Naive thymus-derived CD4-positive, alpha-beta T cell (primary cell): ENCODE measurements at places on chromosomes 11 and 22.
A peak's percentile ranks its signal among the peaks of the same experiment; 100 is the strongest.

GRCh38 chr11:31449040-31449439, 60.4 kb downstream of the IMMP1L start:
- DNase-seq, result no peak

DNA sequence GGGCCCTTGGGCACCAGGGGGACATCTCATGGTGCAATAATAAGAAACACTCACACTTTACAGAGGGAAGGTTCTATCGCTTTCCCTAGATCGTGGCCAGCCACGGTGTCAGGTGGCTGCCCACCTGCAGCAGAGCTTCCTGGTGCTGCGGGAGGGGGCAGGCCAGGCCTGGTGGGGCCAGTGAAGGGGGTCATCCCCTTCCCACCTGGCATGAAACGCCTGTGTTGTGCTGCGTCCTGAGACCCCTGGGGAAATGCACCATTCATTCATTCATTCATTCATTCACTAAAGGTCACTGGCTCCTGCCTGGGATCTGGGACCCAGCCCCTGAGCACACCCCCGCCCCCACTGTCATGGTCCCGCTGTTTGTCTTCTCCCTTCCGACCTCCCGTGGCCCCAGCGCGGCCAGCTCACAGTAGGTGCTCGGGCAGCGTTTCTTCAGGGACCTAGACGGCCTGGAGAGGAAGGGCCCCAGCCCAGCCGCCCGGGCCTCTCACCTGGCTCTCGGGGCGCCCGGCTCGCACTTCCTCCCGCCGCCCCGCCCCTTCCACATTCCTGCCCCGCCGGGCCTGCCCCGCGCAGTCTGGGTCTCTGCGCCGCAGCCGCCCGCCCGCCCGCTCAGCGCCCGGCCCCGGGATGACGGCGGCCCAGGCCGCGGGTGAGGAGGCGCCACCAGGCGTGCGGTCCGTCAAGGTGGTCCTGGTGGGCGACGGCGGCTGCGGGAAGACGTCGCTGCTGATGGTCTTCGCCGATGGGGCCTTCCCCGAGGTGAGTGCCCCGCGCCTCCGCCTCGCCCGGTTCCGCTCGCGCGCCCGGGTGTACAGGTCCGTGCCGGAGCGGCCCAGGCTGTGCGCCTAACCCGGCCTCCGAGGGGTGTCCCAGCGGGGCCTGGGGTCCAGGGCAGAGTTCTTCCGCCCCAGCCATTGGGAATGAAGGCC, at the start of gene RHOD:
TSS of gene RHOD (plus strand) at position 581 of the 938 bp plus-strand sequence. CDS start at position 637, 56 bp downstream.
- DNase-seq, result peak; percentile 26

GRCh38 chr11:250740-251299, 14.0 kb downstream of the PSMD13 start:
- peak; percentile 87 for DNase-seq

DNA sequence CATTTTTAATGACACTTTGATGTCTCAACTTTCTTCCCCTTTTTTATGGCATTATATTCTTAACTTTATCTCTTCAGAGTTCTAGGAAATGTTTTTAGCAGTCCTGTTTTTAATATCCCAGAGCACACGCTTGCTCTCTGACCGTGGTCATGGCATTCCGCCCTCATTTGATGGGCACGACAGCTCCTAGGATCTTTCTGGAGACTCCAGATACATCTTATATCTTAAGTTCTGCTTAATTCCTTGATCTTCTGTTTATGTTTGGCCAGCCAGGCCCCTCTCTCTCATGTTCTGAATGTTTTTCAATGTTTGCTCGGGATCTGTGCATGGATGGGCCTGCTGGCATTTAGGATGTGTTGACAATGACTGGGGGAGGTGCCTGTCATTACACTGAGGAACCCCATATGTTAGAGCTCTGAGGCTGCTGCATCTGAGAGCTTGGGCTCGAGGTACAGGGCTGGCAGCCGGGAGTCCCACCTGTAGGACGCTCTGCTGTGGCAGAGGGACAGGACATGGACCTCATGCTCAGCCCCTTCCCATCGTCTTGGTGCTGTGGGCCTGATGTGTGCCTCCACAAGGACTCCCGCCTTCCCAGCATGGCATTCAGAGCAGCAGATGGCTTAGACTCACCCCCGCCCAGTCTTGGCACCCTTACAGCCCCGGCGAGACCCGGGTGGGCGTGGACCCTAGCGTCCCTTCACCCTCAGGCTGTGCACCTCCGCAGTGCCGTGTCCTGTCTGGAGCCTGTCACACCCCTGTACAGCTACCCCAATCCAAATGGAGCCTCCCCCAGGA, 75.0 kb downstream of the CDKN1C start:
- no peak for DNase-seq

GRCh38 chr11:15843309-15843872, 513.0 kb downstream of the SOX6 start:
- no peak for DNase-seq
